Chondrocyte (in vitro differentiated cells): ENCODE measurements at places on chromosomes 1 and 21. TPM values are rescaled to one million over a fixed set of nuclear protein-coding genes. Genes with fewer than 3 reads are reported as not detected.

Gene KRTAP12-2
- total RNA-seq: not detected in 3 replicates

Gene NBPF10
- 4.5 to 4.7 TPM (median 4.6 TPM) in 3 replicates for total RNA-seq

Gene LEFTY1
- 0.56 to 2.2 TPM (median 0.99 TPM) in 3 replicates for total RNA-seq

Gene GBP7
- not detected in 3 replicates for total RNA-seq

Gene LINGO4
- not detected in 3 replicates for total RNA-seq

Gene F13B
- total RNA-seq: not detected in 3 replicates
